ENCODE measurements at places on chromosomes 7 and 10.

GRCh38 chr7:107152011-107152410 lies 16.8 kb upstream of the HBP1 start:
- peak; percentile 48 for DNase-seq

DNA sequence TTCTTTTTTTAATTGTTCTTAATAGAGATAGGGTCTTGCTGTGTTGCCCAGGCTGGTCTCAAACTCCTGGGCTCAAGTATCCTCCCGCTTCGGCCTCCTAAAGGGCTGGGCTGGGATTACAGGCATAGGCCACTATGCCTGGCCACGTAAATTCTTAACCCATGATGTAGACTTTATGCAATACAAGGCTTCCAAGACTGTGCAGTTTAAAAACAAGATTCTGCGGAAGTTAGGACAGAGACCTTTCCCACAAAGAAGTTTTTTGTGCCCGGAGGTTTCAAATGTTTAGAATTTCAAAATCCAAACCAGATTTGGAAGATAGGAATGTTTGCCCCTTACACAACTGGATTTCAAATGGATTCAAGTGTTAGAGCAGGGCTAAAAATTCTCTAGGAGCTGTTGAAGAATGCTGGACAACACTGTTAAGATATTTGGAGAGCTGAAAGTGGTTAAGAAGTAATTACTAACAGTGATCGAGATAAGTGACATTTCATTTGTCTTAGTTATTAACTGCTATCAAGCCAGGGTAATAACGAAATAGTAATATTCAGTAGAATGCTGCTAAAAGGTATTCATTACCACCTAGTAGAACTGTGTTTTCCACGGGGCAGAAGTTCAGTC lies 7.4 kb downstream of the APBB1IP start:
- DNase-seq = no peak

- DNase-seq = no peak
Measured at GRCh38 chr7:143384148-143384547, 3.0 kb downstream of the ZYX start.

- peak; percentile 47 for DNase-seq
Measured at GRCh38 chr10:118259288-118259906, 82.7 kb downstream of the FAM204A start.

- DNase-seq = no peak
Measured at GRCh38 chr7:88628363-88629085, 131.0 kb upstream of the ZNF804B start.

DNA sequence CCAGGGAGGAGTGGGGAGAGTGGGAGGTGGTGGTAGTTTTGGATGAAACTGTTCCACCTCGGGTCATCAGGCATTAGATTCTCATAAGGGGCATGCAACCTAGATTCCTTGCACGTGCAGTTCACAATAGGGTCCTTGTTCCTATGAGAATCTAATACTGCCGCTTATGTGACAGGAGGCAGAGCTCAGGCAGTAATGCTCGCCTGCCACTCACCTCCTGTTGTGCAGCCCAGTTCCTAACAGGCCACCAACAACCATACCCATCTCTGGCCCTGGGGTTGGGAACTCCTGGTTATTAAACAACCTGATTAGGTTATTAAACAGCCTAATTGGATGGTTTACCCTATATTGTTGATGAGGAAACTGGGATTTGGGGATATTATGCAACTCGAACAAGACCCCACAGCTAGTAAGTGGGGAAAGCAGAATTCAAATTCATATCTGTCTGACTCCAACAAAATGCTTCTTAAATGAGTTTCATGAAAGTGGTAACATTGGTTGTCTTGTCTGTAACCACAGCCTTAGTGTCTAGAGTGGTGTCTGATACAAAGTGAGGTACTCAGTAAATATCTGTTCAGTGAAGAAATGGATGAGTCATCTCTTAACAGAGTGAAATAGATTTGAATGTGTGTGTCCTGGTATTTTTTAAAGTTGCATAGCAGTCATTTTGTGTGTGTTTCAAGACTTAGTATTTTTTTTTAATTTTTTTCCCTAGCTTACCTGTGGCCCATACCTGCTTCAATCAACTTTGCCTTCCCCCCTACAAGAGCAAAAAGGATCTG lies 101.6 kb downstream of the HECTD2 start:
- DNase-seq = peak; percentile 60

GRCh38 chr10:116113721-116114501 lies 159.1 kb downstream of the GFRA1 start:
- peak; percentile 92 for DNase-seq

DNA sequence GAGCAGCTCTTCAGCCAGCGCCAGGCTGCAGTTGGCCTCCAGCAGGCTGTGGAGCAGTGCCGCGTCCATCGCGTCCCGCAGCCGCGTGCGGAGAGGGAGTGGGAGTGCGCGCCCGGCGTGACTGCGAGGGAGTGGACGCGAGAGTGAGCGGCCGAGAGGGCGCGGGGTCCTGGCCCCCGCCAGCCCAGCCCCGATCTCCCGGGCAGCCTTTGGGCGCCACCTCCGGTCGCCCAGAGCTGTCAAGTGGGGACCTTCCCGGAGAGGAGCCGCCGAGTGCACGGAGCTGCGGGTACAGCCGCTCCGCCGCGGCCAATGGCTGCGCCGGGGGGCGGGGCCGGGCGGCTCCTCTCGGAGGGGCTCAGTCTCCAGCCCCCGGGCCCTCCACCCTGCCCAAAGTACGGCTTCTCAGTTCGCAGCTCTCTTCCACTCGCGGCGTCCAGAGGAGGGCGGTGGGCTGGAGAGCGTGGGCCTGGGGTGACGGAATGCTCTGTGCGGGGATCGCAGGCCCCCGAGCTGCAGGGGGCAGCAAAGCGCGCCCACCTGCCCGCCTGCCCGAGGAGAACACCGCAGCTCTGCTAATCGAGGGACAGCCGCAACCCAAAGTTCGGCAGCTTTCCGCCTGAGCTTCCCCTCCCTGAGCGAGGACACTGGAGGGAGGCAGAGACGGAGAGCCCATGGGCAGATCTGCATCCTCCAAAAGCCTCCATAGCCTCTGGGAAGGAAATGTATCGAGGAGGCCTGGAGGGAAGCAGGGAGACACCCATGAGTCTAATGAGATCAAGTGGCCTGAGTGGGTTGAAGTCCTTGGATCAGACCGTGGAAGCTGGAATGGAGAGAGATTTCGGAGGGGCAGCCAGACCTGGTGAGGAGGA lies at the start of gene CRHR2:
CRHR2 (minus strand) TSS at position 245 of the 872 bp plus-strand sequence; CDS start at position 69, 176 bp downstream.
- DNase-seq = no peak

DNA sequence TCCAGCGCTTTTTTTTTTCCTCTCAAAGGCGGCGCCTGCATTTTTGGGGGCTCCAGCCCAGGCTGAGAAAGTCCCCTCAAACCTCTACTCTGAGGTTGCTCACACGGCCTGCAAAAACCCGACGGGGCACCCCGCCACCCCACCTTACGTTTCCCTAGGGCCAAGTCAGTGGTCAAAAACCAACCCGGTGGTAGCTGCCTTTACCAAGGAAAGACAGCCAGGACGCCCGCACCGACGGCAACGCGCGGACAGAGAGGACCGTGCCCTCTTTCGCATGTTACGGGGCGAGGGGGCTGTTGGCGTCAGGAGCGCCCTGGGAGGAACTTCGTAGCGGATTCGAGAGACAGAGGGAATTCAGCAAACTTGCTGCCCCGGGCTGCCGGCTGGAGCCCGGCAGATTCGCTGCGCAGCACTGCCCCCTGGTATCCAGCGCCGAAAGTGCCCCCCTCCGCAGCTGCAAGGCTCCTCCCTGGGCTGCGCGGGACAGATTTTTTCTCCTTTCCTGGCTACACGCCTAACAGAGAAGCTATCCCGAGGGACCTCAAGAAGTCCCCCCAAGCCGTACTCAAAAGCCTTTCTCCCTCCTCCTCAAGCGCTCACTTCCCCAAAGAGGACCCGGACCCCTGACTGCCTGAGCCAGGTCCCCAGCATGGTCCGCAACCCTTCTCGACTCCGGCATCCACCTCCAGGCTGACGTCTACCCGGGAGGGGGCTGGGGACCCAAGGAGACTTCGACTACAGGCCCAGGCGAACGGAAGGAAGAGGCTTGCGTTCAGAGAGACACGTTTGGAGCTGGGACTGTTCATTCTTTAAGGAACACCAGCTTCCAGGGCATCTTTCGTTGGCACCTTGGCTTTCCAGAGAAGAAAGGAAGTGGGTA lies 27.7 kb upstream of the VAX1 start:
- no peak for DNase-seq

DNA sequence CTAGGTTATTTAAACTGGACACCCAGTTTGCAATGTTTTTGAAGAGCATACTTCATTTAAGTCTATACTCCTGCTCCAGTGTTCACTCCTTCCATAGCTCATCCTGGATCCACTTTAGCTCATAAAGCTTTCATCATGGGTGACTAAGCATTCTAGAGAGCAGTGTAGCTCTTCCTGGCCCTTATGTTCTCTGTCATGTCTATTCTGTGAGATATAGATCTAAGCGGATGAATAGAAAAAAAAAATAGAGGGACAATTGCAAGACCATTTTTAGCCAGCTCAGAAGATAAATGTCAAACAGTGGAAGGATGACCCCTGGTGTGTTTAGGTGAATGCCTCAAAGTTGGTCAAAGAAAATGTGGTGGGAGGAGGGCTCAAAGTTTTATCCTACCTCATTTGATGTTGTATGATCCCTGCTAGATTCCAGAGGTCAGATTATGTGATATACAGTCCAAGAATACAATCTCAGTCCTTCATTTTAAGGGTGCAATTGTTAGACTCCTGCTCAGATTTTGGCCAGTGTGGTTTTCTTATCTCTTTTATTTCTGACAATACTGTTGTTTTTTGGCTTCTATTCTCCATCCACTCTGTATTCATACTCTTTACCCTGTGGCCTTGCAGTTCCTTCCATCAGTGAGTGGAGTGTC lies 7.5 kb upstream of the HECW1 start:
- peak; percentile 40 for DNase-seq

- DNase-seq = no peak
Measured at GRCh38 chr7:1046722-1047679, 2.7 kb downstream of the GPR146 start.

- no peak for DNase-seq
Measured at GRCh38 chr7:26365901-26366275, 74.2 kb downstream of the SNX10 start.

DNA sequence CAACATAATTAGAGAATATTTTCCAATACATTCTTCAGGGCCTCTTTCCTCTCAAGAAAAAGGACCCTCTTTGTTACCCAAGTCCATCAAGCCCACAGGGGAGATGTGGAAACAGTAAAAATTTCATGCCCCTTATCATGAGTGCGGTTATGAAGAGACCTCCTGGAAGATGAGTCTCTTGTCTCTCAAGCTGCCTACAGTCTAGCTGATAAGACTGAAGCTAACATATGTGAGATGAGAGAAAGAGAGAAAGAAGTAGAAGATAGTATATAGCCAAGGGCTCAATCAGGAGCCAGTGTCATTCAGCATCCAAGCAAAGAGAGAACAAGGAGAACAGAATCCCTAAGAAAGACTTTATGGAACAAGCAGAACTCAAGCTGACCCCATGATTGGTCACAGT lies 75.9 kb upstream of the CABCOCO1 start:
- no peak for DNase-seq

DNA sequence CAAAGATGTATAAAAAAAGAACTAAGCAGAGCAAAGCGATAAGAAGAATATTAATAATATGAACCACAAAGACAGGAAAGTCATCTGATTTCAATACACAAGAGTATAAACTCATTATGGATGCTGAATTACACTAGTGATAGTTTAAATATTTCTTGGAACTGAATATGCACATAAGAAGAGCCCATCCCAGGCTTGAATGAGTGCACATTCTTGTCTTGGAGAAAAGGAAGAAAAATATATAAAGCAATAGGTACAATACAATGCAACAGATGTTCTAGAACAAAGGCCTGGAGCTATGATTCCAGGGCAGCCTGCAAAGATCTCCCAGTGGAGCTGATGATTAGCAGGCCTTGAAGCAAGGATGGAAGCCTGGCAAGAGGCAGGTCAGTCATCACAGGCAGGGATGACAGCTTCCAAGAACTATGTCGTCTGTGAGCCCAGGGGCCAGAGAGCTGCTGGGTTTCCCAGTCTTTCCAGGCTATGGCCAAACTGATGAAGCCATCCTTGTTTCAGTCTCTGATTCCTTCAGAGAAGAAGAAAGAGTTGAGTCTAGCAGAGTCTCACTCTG lies 277.6 kb downstream of the KCNMA1 start:
- DNase-seq = no peak

DNA sequence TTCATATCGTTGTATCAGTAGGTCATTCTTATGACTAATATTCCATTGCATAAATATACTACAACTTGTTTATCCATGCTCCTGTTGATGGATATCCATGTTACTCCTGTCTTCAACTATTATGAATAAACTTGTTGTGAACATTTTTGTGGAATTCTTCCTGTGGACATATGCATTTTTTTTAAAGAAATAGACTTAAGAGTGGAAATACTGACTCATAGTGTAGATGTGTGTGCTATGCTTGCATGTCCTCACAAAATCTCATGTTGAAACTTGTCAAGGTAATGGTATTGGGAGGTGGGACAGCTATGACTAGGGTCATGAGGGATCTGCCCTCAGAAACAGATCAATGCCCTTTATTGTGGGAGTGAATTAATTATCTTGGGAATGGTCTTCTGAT lies 240.5 kb upstream of the PRSS58 start:
- DNase-seq = no peak

- DNase-seq = peak; percentile 35
Measured at GRCh38 chr7:85186083-85186520, 754 bp downstream of the SEMA3D start.

GRCh38 chr7:115005953-115006352 lies 84.1 kb downstream of the MDFIC start:
- DNase-seq = no peak

DNA sequence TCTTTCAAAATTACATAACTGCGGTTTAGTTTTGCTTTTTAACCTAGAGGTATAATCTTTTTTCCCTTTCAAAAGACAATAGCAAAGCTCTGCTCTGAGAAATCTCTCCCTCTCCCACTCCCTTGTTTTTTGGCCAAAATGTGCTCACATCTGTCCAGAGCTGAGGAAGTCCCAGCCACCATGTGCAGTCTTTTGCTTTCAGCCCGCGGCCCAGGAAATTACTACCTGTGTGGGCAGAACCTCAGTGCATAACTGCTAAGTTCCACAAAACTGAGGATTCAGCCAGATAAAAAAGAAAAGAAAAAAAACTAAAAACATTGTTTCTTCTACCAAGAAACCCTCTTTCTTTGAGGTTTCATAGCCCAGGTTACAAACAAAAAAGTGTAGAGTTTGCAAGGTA lies 115.0 kb upstream of the HGF start:
- no peak for DNase-seq

- no peak for DNase-seq
Measured at GRCh38 chr10:70893227-70894006, 5.1 kb upstream of the PCBD1 start.

GRCh38 chr7:135644154-135644553 lies 18.2 kb upstream of the STMP1 start:
- DNase-seq = no peak

DNA sequence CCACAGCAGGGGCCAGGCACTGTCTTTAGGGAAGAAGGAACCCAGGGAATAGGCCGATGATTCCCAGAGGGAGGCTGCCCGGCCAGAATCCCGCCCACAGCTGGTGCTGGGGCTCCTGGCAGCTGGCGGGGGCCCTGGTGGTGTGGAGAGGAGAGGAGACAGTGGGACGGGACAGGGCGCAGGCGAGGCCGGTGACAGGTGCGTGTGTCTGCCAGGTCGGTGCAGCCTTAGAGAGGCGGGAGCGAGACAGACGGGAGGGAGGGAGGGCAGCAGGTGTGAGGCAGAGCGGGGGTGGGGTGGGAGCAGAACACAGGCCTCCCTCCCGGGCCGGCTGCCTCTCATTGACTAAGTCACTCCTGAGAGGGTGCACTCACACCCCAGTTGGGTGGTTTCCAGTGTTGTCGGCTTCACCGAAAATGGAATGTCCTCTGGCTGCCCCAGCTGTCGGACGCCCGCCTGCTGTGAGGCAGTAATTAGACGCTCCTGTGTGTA lies 55.2 kb downstream of the ELFN1 start:
- DNase-seq = peak; percentile 26

GRCh38 chr10:100575585-100576281 lies 40.0 kb downstream of the HIF1AN start:
- DNase-seq = no peak

GRCh38 chr7:10412422-10413019 lies 561.2 kb upstream of the PHF14 start:
- peak; percentile 58 for DNase-seq

Data from A172 (cell line).